ENCODE measurements at places on chromosomes 3 and 15. TPM values are rescaled to one million over a fixed set of nuclear protein-coding genes. Genes with fewer than 3 reads are reported as not detected.

Gene ARNT2
- polyA plus RNA-seq, result 54.3 TPM

Gene IFT80
- 62.9 TPM for polyA plus RNA-seq

Gene FBXL2
- 33.3 TPM for polyA plus RNA-seq

Gene OXSM
- 24.7 TPM for polyA plus RNA-seq

Gene BNC1
- polyA plus RNA-seq, result 0.25 TPM

Gene RLBP1
- polyA plus RNA-seq, result not detected

Gene ILDR1
- 9.2 TPM for polyA plus RNA-seq

Gene SOX14
- not detected for polyA plus RNA-seq

Gene GOLGA6L10
- 3.7 TPM for polyA plus RNA-seq

Gene TMEM212
- not detected for polyA plus RNA-seq

Gene KNL1
- 20.3 TPM for polyA plus RNA-seq

Gene RASGRP1
- 13.8 TPM for polyA plus RNA-seq

Gene FSIP1
- polyA plus RNA-seq, result 1.6 TPM

Gene PRRT3
- 4.5 TPM for polyA plus RNA-seq

Gene CYP8B1
- polyA plus RNA-seq, result 0.82 TPM

Gene DUOX1
- 6.9 TPM for polyA plus RNA-seq

Measured in left renal cortex interstitium (tissue), 4 donors.